ENCODE measurements at places on chromosomes 2 and 18. TPM values are rescaled to one million over a fixed set of nuclear protein-coding genes. Genes with fewer than 3 reads are reported as not detected.

Gene CYB5A
- 127 TPM for total RNA-seq

Gene SRD5A2
- total RNA-seq, result 0.02 TPM

Gene MC2R
- not detected for total RNA-seq

Gene CTDSP1
- 77.0 TPM for total RNA-seq

Gene MAP3K19
- not detected for total RNA-seq

Gene FBLN7
- 0.53 TPM for total RNA-seq

Gene CPLX4
- total RNA-seq, result not detected

Gene PXDN
- 11.5 TPM for total RNA-seq

Gene COL3A1
- total RNA-seq, result 0.22 TPM

Gene ANKRD29
- total RNA-seq, result 13.8 TPM

Gene CCDC138
- total RNA-seq, result 7.4 TPM

Gene PPP1R1C
- 1.8 TPM for total RNA-seq
